Uterus (tissue), 4 donors: ENCODE measurements at places on chromosomes 1 and 21. TPM values are rescaled to one million over a fixed set of nuclear protein-coding genes. Genes with fewer than 3 reads are reported as not detected.

Gene WNT3A
- total RNA-seq = not detected

Gene GAS5
- 1,053 TPM for total RNA-seq

Gene CACYBP
- total RNA-seq = 65.9 TPM

Gene LPAR3
- total RNA-seq = 2.2 TPM

Gene TNFRSF25
- 11.1 TPM for total RNA-seq

Gene GOLT1A
- total RNA-seq = not detected

Gene CELSR2
- 0.26 TPM for total RNA-seq

Gene CCDC30
- 9.9 TPM for total RNA-seq

Gene ASAP3
- 87.7 TPM for total RNA-seq

DNA sequence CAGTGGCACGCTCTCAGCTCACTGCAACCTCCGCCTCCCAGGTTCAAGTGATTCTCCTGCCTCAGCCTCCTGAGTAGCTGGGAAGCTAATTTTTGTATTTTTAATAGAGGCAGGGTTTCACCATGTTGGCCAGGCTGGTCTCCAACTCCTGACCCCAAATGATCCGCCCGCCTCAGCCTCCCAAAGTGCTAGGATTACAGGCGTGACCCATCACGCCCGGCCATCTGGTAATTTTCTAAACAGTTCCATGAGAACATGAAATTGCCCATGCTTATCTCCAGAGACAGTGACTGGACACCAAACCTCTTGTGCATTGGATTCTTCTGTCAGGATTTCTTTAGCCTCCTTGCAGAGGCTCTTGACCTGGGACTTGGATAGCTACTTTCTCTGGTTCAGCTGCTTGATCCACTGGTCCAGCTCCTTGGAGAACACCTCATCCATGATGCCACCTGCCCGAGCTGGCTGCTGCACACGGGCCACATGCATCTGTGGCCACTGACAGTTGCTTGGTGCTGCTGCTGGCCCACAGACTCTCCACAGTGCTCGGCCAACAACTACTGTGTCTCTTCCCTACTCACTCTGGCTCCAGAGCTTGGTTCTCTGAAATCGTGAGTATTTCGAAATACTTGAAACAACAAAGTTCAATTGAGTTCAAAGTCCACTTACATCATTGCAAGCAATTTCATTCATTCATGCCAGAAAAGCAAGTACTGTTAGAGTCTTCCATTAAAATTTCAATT, 40.0 kb upstream of the CTPS1 start:
- H3K36me3 ChIP-seq = no peaks in the 10 kb centered on the region
- no peaks in the 10 kb centered on the region for H3K27me3 ChIP-seq
- H3K27ac ChIP-seq = peak overlapping the region; percentile 28
- peak; percentile 32 for DNase-seq
- no peaks in the 10 kb centered on the region for H3K4me1 ChIP-seq
- no peak overlapping the region for H3K4me3 ChIP-seq

DNA sequence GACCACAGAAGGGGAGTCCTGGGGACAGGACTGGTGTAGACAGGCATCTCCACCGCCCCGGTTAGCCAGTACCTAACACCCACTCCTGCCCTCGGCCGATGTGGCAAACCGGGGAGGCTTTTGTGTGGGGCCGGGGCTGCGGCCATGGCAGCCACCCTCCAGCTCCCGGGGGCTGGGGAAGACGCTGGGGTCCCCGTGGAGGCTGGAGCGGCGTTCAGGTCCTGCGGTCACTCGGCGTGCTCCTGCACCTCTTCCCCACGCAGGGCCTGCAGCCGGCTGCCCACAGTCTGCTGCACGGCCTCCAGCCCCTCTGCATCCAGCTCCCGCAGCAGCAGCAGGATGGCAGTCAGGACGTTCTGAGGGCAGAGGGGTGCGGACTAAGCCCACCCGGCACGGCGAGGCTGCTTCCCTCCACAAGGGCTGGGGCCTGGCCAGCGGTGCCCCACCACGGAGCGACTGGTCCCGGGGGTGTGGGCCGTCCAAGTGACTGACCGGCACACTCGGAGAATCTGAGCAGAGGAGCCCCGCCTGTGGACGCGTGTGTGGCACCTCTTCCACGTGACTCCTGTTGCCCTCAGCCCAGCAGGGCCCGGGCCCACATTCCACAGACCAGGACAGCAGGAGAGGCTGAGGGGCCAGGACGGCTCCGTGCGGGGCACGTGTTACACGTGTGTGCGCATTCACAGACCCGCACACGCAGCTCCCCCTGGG, 9.1 kb downstream of the CFAP410 start:
- no peaks in the 10 kb centered on the region for H3K4me1 ChIP-seq
- H3K36me3 ChIP-seq = no peaks in the 10 kb centered on the region
- H3K4me3 ChIP-seq = no peak overlapping the region
- H3K27ac ChIP-seq = no peak overlapping the region

GRCh38 chr1:183043872-183044854, 20.9 kb downstream of the LAMC1 start:
- peaks cover 9% of the 10 kb centered on the region for H3K4me1 ChIP-seq
- no peak overlapping the region for H3K4me3 ChIP-seq
- no peak for DNase-seq
- peak overlapping the region; percentile 43 for H3K27ac ChIP-seq
- no peaks in the 10 kb centered on the region for H3K36me3 ChIP-seq

GRCh38 chr1:53176452-53177208, 20.0 kb upstream of the CPT2 start:
- no peak overlapping the region for H3K27ac ChIP-seq
- no peak for DNase-seq
- H3K4me3 ChIP-seq = no peak overlapping the region
- H3K36me3 ChIP-seq = no peaks in the 10 kb centered on the region
- H3K4me1 ChIP-seq = peaks cover 7% of the 10 kb centered on the region
- no peaks in the 10 kb centered on the region for H3K27me3 ChIP-seq

DNA sequence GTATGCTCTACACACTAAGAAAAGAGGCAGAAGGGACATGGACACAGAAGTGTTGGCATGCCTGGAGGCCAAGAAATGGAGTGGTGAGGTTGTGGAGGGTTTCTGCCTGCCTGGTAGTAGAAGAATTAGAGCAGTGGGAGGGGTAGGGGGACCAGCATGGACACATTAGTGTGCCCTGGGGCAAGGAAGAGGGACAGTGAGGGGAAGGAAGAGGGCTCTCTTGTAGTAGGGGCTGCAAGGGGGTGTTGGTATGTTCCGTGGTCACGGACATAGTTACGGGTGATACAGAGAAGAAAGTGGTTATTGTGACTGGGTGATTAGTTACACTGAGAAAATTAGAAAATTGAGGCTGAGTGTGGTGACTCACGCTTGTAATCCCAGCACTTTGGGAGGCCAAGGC, 23.3 kb downstream of the LEMD1 start:
- H3K27ac ChIP-seq = no peak overlapping the region
- H3K36me3 ChIP-seq = no peaks in the 10 kb centered on the region
- H3K27me3 ChIP-seq = no peaks in the 10 kb centered on the region
- no peak overlapping the region for H3K4me3 ChIP-seq
- no peak for DNase-seq

GRCh38 chr1:16015960-16016901, 1.6 kb downstream of the HSPB7 start:
- peaks cover 37% of the 10 kb centered on the region for H3K4me1 ChIP-seq
- no peaks in the 10 kb centered on the region for H3K27me3 ChIP-seq
- DNase-seq = peak; percentile 75
- peak overlapping the region; percentile 38 for H3K4me3 ChIP-seq
- peak overlapping the region; percentile 97 for H3K27ac ChIP-seq

DNA sequence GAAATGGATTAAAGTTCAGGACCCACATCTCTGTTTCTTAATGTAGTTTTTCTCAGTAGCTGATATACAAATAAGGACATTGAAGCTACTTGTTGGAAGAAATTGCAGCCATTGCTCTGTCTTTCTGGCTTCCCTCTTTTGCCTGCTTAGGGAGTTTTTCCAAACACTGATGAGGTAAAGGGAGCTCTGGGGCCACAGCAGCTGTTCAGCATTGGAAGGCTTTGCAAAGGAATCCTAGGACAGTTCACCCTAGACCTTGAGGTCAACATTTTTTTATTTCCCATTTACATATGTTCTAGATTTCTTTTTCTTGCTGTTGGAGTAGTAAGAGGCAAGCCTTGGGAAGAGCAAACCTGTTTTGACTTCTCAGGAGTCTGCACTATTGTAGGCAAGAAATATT, 126.9 kb upstream of the PLPPR5 start:
- H3K4me3 ChIP-seq = no peak overlapping the region
- no peak for DNase-seq
- no peak overlapping the region for H3K27ac ChIP-seq
- no peaks in the 10 kb centered on the region for H3K27me3 ChIP-seq
- no peaks in the 10 kb centered on the region for H3K4me1 ChIP-seq
- H3K36me3 ChIP-seq = no peaks in the 10 kb centered on the region

DNA sequence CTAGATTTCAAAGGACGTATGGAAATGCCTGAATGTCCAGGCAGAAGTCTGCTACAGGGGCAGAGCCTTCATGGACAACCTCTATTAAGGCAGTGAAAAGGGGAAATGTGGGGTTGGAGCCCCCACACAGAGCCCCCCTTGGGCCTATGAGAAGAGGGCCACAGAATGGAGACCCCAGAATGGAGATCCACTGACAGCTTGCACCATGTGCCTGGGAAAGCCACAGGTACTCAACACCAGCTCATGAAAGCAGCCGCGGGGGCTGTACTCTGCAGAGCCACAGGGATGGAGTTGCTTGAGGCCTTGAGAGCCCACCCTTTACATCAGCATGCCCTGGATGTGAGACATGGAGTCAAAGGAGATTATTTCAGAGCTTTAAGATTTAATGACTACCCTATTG, 108.7 kb downstream of the DMRTB1 start:
- no peaks in the 10 kb centered on the region for H3K27me3 ChIP-seq
- no peak overlapping the region for H3K4me3 ChIP-seq
- peak; percentile 3 for DNase-seq
- H3K27ac ChIP-seq = no peak overlapping the region
- no peaks in the 10 kb centered on the region for H3K36me3 ChIP-seq
- no peaks in the 10 kb centered on the region for H3K4me1 ChIP-seq

GRCh38 chr1:205751036-205751651, 1.2 kb upstream of the NUCKS1 start:
- no peak for DNase-seq
- H3K4me3 ChIP-seq = no peak overlapping the region
- H3K27me3 ChIP-seq = no peaks in the 10 kb centered on the region
- H3K36me3 ChIP-seq = no peaks in the 10 kb centered on the region

DNA sequence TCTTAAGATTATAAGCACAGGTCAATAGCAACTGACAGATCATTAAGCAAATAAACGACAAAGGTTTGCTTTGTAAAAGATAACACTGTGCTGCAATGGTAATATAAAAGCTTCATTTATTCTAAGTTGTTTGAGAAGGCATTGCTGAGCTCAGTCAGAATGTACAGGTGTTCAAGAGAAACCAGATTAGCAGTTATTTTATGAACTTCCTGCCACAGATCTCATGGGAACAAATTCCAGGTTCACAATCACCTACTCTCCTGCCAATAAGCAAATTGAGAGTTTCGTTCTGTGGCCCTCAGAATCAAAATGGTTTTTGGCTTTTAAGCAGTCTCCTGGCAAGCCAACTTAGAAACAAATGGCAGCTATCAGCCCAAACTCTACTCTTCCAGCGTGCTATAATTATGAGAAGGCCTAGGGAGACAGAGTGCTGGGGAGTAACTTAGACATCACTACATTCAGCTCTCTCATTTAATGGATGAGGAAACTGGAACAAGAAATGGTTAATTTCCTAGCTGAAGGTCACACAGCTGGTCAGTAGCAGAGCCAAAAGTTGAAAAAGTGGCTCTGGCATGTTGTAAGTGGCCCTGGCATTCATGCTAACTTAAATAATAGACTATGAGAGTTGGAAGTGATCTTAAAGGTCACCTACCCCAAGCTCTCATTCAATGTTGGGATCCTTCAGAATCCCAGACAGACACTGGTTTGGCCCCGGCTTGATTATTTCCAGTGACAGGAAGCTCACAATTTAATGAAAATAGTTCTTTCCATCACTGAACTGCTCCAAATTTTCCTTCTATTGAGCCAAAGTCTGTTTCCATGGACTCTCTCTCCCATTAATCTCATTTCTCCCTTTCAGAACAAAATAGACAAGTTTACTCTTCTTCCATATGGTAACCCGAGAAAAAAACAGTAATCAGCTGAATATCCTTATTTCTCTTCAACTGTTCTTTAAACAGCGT, 82.6 kb upstream of the EDEM3 start:
- no peaks in the 10 kb centered on the region for H3K27me3 ChIP-seq
- peaks cover 10% of the 10 kb centered on the region for H3K4me1 ChIP-seq
- H3K36me3 ChIP-seq = no peaks in the 10 kb centered on the region
- no peak for DNase-seq
- H3K27ac ChIP-seq = peak overlapping the region; percentile 83

DNA sequence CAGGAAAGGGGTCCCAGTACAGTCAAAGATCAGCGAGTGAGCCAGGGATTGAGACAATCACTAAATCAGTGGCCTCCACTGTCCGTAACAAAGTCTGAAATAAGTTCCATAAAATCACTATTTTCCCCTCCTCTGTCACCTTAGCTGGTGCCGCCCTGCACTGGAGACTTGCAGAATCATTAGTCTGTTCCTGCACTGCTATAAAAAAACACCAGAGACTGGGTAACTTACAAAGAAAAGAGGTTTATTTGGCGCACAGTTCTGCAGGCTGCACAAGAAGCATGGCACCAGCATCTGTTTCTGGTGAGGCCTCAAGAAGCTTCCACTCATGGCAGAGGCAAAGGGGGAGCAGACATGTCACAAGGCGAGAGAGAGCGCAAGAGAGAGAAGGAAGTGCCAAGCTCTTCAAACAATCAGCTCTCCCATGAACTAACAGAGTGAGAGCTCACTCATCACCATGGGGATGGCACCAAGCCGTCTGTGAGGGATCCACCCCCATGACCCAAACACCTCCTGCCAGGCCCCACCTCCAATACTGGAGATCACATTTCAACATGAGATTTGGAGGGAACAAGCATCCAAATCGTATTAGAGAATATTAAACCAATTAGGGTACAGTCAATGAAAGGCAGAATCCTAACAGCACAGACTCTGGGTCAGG, 129.8 kb upstream of the TIAM1 start:
- H3K27me3 ChIP-seq = no peaks in the 10 kb centered on the region
- H3K4me1 ChIP-seq = no peaks in the 10 kb centered on the region
- no peak overlapping the region for H3K27ac ChIP-seq

GRCh38 chr1:85484716-85485115, 19.8 kb upstream of the DDAH1 start:
- DNase-seq = no peak
- H3K4me3 ChIP-seq = no peak overlapping the region
- no peaks in the 10 kb centered on the region for H3K4me1 ChIP-seq
- H3K27me3 ChIP-seq = no peaks in the 10 kb centered on the region
- H3K36me3 ChIP-seq = no peaks in the 10 kb centered on the region
- H3K27ac ChIP-seq = no peak overlapping the region

GRCh38 chr21:32572574-32573420, 12.5 kb downstream of the TCP10L start:
- H3K27ac ChIP-seq = no peak overlapping the region
- H3K27me3 ChIP-seq = no peaks in the 10 kb centered on the region
- no peak for DNase-seq
- no peaks in the 10 kb centered on the region for H3K4me1 ChIP-seq

DNA sequence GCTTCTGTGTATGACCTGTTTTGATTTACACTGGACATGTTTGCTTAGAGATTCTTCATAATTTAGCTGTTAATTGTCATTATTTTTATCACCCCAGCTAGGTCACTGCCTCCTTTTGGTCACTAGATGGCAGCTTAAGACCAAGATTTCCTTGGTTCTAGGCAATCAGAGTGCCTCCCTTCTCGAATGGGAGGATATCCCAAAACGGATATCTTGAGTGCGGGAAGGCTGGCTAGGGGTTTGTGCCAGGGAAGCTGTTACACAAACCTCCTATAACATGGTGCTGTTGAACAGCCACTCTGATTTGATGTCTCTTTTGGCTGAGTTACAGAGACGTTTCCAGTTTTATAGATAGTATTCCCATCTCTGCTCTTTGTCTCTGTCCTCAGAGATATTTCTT, 283.5 kb downstream of the S1PR1 start:
- no peaks in the 10 kb centered on the region for H3K36me3 ChIP-seq
- no peak for DNase-seq
- no peak overlapping the region for H3K4me3 ChIP-seq
